OCI-LY7 (cell line): ENCODE measurements at places on chromosomes 5 and 9.

DNA sequence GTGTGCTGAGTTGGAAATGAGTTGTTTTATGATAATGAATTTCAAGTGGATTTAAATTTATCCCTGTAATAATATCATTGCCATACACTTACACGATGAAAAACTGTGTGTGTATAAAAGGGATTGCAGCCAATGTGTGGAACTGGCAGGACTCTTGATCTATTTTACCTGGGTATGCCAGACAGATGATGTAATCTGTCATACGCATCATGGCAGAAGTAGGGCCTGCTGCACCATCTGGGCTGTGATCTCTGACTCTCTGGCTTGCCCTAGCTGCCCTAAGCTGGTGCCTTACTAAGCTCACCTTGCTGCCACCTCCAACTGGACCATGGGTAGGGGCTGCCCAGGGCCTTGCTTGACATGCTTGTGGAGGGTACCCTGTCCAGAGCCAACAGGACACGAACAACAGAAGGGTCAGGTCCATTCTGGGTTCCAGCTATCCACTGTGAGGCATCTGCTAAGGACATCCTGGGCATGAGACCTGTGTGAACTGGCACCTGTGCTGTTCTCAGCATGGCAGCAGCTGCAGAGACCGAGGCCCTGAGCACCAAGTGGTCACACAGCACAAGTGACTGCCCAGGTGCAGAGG is 184.2 kb downstream of the FSTL4 start:
- DNase-seq: no peak

DNA sequence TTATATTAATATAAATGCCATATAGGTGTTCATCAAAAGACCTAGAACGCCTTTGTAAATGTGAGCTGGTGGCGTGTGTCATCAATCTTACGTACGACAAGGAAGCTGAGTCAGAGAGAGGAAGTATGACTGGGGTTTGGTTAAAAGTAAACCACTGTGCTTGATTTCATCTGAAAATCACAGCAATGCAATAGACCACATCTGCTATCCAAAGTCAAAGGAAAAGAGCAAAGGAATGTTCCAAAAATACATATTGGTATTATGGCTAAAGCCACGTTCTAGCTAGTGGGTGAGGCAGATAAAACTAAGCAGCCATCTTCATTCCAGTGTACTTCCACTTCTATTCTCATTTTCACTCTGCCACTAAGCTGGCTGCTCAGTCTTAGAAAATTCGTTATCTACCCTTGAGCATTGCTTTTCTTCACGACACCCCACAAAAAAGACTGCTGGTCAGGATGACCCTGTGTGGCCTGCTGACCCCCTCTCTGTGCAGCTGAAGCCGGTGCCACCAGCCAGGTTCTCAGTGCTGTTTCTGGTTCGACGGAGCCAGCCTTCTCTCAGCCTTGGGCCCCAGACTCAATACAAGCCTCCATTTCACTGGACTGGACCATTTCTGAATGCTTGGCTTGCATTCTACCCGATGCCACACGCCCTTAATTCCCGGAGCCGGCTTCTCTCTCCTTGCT is 23.8 kb downstream of the SHC3 start:
- DNase-seq: no peak

DNA sequence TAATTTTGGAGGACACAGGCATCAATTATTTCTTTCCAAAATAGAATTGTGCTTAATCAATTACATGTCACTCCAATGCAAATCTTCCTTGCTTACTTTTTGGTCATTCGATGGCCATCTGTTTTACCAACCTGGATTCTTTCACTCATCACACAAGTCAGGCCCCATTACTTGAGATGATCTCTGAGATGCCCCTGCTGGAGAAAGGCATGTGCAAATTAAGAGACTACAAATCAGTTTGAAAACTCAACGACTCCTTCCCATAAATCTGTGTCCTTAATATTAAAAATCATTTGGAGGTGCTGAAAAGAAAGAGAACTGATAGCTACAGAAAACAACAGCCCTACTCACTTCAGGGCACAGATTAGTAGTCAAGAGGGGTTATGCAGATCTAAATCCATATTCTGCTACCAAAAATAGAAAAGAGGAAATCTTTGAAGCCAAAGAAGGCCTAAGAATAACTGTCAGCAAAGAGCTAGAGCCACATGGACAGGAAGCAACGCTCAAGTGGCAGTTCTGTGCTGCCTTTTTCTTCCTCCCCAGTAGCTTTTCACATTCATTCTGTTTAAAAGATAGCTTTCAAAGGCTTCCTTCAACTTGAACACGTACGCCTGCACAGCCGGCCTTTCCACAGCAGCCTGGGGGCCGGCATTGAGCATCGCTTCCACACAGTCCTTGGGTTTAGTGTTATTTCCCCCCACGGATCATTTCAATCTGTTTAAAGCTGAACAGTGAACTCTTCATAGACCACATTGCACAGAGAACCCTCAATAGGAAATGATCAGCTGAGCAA is 79.3 kb upstream of the MAP3K1 start:
- peak; percentile 85 for DNase-seq

GRCh38 chr9:131485206-131485605 is 17.5 kb upstream of the POMT1 start:
- no peak for DNase-seq

GRCh38 chr5:65796751-65797316 is 74.8 kb downstream of the NLN start:
- DNase-seq: no peak
